ENCODE measurements at places on chromosomes 6 and 20.

- H3K27me3 ChIP-seq: peaks cover 53% of the 10 kb centered on the region
- peak within 1 kb of the TSS; percentile 22 for H3K4me3 ChIP-seq
- no peaks in the 10 kb centered on the region for H3K36me3 ChIP-seq
- peaks cover 16% of the 10 kb centered on the region for H3K4me1 ChIP-seq
- DNase-seq: peak; percentile 61
These were observed at the start of gene RNF182 for GRCh38 chr6:13924949-13925881. TSS of gene RNF182 (plus strand) at chr6:13924952. CDS start at chr6:13977120, 52,168 bp downstream.

GRCh38 chr20:36631646-36632045 is 14.3 kb downstream of the SLA2 start:
- no peak for DNase-seq
- H3K36me3 ChIP-seq: peaks cover 65% of the 10 kb centered on the region
- no peaks in the 10 kb centered on the region for H3K27me3 ChIP-seq
- no peak overlapping the region for H3K27ac ChIP-seq
- H3K4me3 ChIP-seq: no peak overlapping the region

GRCh38 chr6:36563237-36563927 is 16.1 kb upstream of the STK38 start:
- H3K4me3 ChIP-seq: no peak overlapping the region
- DNase-seq: no peak
- no peaks in the 10 kb centered on the region for H3K27me3 ChIP-seq
- no peak overlapping the region for H3K27ac ChIP-seq
- H3K36me3 ChIP-seq: no peaks in the 10 kb centered on the region

DNA sequence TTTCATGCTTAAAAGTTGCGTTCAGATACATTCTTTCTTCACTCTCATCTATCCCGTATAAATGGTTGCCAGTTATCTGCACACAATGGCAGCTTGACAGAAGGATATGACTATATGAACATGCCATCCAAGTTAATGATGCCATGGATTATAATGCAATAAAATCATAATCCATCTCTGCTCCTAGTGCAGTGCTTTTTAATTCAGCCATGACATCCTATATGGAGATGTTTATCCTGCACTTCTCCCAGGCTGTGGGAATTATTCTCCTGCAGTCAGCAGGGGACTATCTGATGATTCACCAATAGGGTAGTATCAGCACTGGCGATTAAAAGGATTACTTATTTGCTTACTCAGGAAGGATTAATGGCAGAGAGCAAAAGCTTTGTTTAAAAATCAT is 273.8 kb downstream of the SAMD5 start:
- no peaks in the 10 kb centered on the region for H3K36me3 ChIP-seq
- no peaks in the 10 kb centered on the region for H3K4me1 ChIP-seq
- no peak overlapping the region for H3K4me3 ChIP-seq
- H3K27me3 ChIP-seq: no peaks in the 10 kb centered on the region

GRCh38 chr6:42530296-42530695 is 33.5 kb upstream of the UBR2 start:
- H3K4me3 ChIP-seq: no peak overlapping the region
- DNase-seq: no peak
- no peaks in the 10 kb centered on the region for H3K27me3 ChIP-seq
- no peak overlapping the region for H3K27ac ChIP-seq

DNA sequence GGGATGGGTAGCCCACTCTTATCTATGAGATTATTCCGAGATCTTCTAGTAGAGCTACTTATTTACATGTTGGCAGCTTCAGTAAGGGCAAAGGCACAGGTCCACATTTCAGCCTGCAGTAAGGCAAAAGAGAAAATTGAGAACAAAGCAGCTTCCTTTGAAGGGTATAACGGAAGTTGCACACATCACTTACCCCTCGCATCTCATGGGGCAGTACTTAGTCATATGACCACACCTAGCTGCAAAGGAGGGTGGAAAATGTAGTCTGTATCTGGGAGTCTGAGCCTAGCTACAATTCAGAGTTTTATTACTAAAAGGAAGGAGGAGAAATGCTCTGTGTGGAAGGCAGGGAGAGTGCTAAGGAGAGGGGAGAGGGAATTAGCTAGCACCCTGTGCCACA is 29.7 kb downstream of the SPACA1 start:
- no peak overlapping the region for H3K4me3 ChIP-seq
- no peak for DNase-seq

- H3K4me1 ChIP-seq: no peaks in the 10 kb centered on the region
- no peak overlapping the region for H3K27ac ChIP-seq
- no peaks in the 10 kb centered on the region for H3K27me3 ChIP-seq
- H3K4me3 ChIP-seq: no peak overlapping the region
These were observed 131.1 kb upstream of the HSF2 start for GRCh38 chr6:122268394-122268793.

DNA sequence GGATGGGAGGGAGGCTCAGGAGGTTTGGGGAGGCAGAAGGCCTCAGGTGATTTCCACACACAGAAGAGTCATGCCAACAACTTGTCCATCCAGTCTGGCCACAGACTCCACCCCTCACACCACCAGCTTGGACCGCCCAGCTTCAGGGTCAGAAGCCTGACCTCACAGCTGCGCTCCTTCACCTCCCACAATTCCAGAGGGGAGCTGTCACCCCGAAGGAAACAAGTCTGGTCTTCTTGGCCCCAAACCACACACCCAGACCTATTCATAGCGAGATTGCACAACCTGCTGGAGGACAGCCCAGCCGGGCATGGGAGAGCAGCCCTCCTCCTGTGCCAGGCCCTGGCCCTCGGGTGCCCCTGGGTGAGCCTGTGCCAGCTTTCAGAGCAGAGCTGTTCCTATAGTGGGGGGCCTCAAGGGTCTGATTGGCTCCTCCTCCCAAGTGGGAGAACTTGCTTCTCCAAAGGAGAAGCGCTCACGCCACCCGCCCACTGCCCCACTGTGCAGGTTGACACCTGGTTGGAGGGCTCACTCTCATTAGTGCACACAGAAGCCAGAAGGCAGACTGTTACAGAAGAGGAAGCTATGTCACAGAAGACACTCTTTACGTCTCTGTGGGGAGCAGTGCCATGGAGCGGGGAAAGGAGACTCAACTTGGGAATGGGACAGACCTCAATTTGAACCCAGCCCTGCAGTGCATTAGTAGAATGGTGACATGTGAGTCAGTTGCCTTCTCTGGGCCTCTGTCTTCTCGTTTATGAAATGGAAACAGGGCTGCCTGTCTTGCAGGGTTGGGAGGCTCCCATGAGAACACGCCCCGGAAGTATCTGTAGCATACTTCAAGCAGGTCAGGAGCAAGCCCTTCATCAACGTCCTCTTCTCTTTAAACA is 128.8 kb downstream of the FOXO3 start:
- H3K4me3 ChIP-seq: no peak overlapping the region
- DNase-seq: no peak
- H3K36me3 ChIP-seq: no peaks in the 10 kb centered on the region

- no peaks in the 10 kb centered on the region for H3K36me3 ChIP-seq
- no peak for DNase-seq
- peaks cover 61% of the 10 kb centered on the region for H3K27me3 ChIP-seq
- peaks cover 36% of the 10 kb centered on the region for H3K4me1 ChIP-seq
- H3K4me3 ChIP-seq: no peak overlapping the region
These were observed 14.0 kb downstream of the NRN1 start for GRCh38 chr6:5992551-5993225.

DNA sequence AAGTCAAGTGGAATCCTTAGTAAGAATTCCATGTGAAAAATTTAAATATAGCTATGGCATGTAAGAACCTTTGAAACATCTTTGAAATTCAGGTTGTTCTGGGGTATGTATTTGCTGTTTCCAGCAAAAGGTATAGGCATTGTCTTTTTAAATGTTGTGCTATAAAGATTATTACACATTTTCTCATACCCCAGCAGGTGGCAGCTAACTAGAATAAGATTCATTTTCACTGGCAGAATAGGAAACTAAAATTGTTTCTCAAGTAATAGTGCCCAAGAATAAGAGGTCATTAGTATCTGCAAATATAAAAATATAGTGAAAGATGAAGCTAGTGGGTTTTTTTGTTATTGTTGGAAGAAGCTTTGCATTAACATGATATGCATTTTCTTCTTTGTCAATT is 1.8 kb downstream of the GRIK2 start:
- no peaks in the 10 kb centered on the region for H3K4me1 ChIP-seq
- no peak for DNase-seq
- no peak overlapping the region for H3K27ac ChIP-seq
- no peaks in the 10 kb centered on the region for H3K36me3 ChIP-seq

- no peak overlapping the region for H3K27ac ChIP-seq
- H3K36me3 ChIP-seq: no peaks in the 10 kb centered on the region
- no peaks in the 10 kb centered on the region for H3K4me1 ChIP-seq
- no peaks in the 10 kb centered on the region for H3K27me3 ChIP-seq
- DNase-seq: no peak
- no peak overlapping the region for H3K4me3 ChIP-seq
These were observed 161.0 kb upstream of the LAMP5 start for GRCh38 chr20:9353180-9353915.

DNA sequence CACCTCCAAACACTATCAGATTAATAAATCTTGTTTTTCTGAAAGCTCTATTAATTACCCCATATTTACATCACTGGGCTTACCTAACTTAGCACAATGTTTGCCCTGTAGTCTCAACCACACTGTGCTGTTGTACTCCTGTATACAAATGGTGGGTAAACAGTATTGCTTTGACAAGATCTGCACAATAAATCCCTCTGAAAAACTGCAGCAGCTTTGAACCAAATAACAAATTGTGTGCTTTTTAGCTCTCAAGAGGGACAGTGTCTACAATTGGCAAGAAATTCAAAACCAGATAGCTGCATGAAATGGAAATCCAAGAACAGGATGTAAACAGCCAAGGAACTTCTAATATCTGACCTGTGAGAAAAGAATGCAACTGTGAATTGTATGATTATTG is 10.4 kb downstream of the KIF6 start:
- no peaks in the 10 kb centered on the region for H3K36me3 ChIP-seq
- no peaks in the 10 kb centered on the region for H3K27me3 ChIP-seq
- no peak overlapping the region for H3K4me3 ChIP-seq
- H3K4me1 ChIP-seq: no peaks in the 10 kb centered on the region
- no peak overlapping the region for H3K27ac ChIP-seq
- DNase-seq: no peak

DNA sequence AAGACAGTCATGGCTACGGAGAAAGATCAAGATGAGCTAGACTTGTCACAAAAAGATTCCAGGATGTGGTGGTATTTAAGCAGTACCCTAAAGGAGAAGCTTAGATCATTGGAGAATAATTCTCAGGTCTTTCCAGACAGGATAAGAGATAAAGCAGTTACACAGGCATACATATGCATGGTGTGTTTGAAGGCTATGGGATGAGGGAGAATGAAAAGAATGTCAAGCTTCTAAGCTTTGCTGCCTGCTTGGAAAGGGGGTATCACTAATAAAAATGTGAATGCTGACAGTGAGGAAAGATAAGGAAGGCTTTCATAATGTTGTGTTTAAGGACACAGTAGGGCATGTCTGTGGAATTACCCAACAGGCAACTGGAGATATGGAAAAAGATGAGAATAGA is 28.1 kb downstream of the RWDD2A start:
- no peaks in the 10 kb centered on the region for H3K27me3 ChIP-seq
- H3K36me3 ChIP-seq: no peaks in the 10 kb centered on the region
- H3K4me3 ChIP-seq: no peak overlapping the region
- no peak for DNase-seq

GRCh38 chr20:23937303-23938117 is 51.1 kb downstream of the GGTLC1 start:
- H3K4me1 ChIP-seq: peaks cover 4% of the 10 kb centered on the region
- H3K27me3 ChIP-seq: no peaks in the 10 kb centered on the region
- H3K4me3 ChIP-seq: no peak overlapping the region

- no peak for DNase-seq
- H3K36me3 ChIP-seq: peaks cover 4% of the 10 kb centered on the region
- H3K4me1 ChIP-seq: no peaks in the 10 kb centered on the region
- H3K27ac ChIP-seq: no peak overlapping the region
- no peak overlapping the region for H3K4me3 ChIP-seq
- H3K27me3 ChIP-seq: no peaks in the 10 kb centered on the region
These were observed 268.1 kb downstream of the UST start for GRCh38 chr6:149014631-149015534.

DNA sequence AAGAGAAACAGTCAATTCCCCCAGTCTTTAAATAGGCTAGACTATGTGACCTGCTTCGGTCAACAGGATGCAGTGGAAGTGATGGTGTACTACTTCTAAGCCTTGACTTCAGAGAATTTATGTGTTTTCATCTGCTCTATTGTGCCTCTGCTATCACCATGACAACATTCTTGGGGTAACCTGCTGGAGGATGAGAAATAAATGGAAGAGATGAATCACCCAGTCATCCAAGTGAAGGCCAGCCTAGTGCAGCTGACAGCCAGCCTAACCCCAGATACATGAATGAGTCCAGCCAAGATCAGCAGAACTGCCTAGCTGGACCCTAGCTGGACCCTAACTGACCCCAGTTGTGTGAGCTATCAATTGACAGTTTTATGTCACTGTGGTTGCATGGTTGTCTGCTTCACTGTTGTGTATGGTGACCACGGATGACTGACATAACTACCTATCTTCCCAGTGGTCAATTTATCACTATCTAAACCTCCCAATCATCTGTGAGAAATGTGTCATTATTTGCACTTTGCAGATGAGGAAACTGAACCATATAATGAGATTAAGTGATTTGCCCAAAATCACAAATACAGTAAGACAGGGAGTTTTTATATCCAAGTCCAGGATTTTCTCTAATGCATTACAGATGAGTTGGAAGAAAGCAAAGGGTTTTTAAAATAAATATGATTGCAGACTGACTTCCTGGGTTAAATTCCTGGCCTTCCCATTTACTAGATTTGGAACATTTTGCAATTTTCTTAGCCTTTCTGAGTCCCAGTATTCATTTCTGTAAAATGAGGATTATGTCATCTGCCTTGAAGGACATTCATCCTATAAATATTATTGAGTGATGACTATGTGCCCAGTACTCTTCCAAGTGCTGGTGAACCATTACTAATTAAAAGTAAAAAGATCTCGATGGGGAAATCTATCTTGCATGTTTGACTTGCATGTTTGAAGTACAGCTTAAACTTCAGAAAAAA is 136.4 kb upstream of the PLCB4 start:
- H3K36me3 ChIP-seq: no peaks in the 10 kb centered on the region
- peak; percentile 2 for DNase-seq
- H3K27ac ChIP-seq: no peak overlapping the region
- no peak overlapping the region for H3K4me3 ChIP-seq
- no peaks in the 10 kb centered on the region for H3K27me3 ChIP-seq
